HepG2 (cell line): ENCODE measurements at places on chromosomes 13 and 19.
A peak's percentile ranks its signal among the peaks of the same experiment; 100 is the strongest.

DNA sequence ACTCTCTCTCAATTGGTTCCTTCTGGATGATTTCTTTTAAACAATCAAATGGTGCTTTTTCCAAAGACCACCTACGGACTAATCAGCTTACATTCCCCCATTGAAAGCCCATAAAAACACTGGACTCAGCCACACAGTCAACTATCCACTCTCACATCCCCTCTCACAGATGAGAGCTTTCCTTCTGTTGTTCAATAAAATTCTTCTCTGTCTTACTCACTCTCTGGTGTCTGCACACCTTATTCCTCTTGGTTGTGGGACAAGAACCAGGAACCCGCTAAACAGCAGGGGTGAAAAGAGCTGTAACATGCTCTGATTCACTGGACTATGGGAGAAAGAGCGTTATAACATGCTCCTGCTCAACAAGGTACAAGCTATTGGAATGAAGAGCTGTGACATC is 2896.2 kb downstream of the PCDH9 start:
- DNase-seq = no peak

GRCh38 chr13:41004875-41005693 is 14.0 kb downstream of the ELF1 start:
- no peak for DNase-seq

- DNase-seq = no peak
These were observed 132.1 kb downstream of the ATP8A2 start for GRCh38 chr13:25503856-25504255.

GRCh38 chr13:29454931-29455481 is 140.5 kb downstream of the SLC7A1 start:
- peak; percentile 16 for DNase-seq

- DNase-seq = no peak
These were observed 59.5 kb downstream of the MYCBP2 start for GRCh38 chr13:77267362-77267761.

GRCh38 chr13:33080972-33081590 is 64.9 kb downstream of the KL start:
- DNase-seq = no peak

- DNase-seq = no peak
These were observed 391.0 kb downstream of the FGF9 start for GRCh38 chr13:22061806-22062391.

DNA sequence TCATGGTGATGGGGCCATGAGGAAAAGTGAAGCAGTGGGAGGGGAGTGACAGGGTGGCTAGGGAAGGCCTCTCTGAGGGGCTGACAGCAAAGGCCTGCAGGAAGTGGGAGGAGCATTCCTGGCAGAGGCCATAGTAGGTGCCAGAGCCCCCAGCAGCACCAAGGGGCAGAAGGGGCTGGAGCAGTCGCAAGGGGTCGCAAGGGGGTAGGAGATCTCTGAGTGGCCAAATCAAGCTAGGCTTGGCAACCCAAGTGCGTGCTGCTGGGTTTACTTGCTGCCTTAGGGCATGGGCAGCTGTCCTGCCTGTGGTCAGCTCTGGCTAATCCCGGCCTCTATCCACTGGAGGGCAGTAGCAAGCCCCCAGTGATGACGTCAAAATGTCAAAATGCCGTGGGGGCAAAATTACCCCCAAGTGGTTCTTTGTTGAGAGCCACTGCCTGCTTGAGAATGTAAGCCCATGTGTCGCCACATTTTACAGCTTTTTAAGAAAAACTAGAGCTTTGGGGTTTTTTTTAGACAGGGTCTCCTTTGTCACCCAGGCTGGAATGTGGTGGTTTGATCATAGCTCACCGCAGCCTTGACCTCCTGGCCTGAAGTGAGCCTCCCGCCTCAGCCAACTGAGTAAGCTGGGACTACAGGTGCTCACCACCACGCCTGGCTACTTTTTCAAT is 11.8 kb downstream of the CCDC97 start:
- DNase-seq = peak; percentile 82

- no peak for DNase-seq
These were observed 86.8 kb downstream of the SLC25A15 start for GRCh38 chr13:40876020-40876738.

DNA sequence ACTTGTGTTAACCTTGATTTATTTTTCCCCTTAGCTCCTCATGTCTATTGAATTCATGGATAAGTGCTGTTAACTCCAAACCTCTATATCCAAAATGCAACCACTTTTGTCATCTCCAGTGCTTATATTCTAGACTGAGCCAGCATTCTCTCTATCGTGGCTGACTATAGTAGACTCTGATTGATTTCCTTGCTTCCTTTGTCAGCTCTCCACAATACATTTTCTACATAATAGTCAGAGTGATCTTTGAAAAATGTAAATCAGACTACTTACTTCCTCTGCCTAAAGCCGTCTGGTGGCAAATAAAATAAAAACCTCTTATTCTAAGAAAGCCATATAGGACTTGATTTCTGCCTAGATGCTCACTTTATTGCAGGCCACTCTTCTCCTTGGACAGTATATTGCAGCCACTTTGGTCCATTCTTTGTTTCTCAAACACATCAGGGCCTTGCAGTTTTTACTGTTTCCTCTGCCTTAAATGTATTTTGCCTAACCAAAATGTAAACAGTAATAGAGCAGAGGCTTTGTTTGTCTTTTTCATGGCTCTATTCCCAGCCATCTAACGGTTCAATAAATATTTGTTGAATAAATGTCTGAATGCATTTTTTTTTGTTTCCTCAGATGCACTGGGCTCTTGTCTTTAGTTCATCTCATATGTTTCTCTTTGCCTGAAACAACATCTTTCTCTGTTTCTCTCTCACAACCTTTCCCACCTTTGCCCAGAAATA is 243.6 kb upstream of the CSNK1A1L start:
- DNase-seq = no peak

GRCh38 chr13:91211510-91211909 is 136.0 kb upstream of the MIR17HG start:
- DNase-seq = no peak

DNA sequence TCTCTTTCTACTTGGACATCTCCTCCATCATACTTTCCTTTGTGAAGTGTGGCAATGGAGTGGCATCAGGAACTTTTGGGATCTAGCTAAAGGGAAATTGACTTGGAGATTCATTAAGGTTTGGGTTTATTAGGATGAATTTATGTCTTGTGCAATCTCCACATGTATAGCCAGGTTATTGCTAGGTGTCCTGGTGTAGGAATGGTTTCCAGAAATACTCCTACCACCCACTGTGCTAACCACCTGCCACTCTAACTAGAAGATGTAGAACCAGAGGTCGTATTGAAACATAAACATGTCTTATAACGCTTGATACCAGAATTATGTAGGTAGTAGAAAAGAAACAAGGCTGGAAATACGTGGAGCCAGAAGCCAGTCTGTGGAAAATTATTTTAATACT is 38.1 kb upstream of the MED4 start:
- DNase-seq = no peak

GRCh38 chr13:88051746-88052482 is 380.7 kb downstream of the SLITRK5 start:
- DNase-seq = no peak

DNA sequence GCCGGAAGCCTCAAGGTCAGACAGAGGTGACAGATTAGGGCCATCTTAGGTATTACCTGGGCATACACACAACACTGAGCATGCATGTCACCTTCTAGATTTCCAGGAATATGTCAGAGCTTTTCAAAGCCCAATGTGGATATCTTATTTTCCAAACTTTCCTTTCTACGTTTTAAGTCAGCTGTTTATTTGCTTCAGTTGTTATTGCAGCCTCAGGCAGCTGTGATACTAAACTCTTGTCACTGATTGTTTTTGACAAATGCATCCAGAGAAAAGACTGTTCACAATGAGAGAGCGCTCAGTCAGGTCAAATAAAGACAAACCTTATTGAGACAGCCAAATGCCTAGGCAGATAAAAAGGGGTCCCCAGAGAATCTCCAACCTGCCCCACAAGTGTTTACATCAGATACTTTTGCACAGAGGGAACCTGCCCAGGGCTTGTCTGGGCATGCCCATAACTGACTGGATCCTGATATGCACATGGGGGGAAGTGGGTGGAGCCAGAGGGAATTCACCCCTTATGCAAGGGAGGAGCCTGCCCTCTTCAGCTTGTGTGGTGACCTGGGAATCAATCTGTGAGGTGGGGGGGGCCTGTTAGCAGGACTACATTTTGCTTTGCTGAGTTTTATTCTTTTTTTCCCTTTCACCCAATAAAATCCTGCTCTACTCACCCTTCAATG is 28.5 kb downstream of the MED4 start:
- DNase-seq = peak; percentile 47

GRCh38 chr19:47176627-47177090 is 46.0 kb downstream of the SAE1 start:
- DNase-seq = no peak

DNA sequence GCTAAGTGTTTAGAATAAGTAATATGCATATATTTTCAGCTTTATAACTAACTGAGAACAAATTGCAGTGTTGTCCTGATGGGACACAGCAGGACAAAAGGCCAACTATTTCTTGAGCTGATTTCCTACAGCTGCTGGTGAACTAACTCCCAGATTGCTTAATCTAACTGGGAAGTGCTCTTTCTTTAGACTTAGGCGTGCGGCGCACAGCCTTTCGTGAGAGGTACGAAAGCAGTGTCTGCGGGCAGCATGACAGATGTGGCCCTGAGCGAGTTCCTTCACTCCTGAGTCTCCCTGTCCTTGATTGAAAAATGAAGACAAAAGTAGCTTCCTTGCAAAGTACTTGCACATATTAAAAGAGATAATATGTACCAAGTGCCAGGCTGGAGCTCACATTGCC is 47.3 kb upstream of the NPAS1 start:
- no peak for DNase-seq

DNA sequence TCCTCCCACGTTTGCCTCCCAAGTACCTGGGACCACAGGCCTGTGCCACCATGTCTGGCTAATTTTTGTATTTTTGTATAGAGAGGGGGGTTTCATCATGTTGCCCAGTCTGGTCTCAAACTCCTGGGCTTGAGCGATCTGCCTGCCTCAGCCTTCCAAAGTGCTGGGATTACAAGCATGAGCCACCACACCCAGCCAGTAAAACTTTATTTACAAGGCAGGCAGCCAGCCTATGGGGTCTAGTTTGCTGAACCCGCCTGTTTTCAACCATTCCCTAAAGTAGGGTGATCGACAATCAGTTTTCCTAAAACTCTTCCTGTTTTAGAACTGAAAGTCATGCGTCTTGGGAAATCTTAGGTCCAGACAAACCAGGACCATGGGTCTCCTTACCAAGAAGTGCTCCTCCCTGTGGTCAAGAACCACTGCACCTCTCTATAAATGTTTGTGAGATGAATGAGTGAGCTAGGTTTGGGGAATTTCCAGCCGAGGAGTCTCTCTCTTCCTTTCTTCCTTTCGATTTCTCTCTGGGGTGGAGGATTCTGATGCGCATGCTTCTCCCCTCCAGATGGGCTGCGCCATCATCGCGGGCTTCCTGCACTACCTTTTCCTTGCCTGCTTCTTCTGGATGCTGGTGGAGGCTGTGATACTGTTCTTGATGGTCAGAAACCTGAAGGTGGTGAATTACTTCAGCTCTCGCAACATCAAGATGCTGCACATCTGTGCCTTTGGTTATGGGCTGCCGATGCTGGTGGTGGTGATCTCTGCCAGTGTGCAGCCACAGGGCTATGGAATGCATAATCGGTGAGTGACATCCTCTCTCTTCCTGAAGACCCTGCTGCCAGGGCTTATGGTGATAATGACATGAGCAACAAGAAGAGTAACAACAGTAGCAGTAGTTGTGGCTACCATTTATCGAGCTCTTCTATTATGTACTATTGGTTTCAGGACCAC is 38.7 kb downstream of the ADGRE1 start:
- no peak for DNase-seq

DNA sequence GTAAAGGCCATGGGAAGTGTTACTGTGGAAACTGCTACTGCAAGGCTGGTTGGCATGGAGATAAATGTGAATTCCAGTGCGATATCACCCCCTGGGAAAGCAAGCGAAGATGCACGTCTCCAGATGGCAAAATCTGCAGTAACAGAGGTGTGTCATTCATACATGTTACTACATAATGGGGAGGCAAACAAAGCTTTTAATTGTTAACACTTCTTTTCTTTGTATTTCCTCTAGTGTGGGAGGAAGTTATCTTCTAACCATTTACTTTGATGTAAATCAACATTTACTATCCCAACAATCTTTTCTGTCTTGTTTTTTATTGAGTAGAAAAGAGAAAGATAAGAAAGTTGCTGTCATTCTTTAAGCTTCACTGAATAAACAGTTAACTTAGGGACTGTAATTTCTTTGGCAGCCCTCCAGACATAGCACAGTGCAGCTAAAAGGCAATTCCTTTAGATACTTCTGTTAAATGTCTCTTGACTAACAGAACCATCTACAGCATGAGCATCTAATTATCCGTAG is 126.9 kb downstream of the ITGBL1 start:
- DNase-seq = peak; percentile 2

GRCh38 chr19:10567656-10568055 is 1.1 kb downstream of the CDKN2D start:
- no peak for DNase-seq

GRCh38 chr19:11377237-11377636 is 2.8 kb downstream of the SWSAP1 start:
- DNase-seq = no peak

- peak; percentile 29 for DNase-seq
These were observed 68.7 kb downstream of the IPO5 start for GRCh38 chr13:98022210-98022609.

DNA sequence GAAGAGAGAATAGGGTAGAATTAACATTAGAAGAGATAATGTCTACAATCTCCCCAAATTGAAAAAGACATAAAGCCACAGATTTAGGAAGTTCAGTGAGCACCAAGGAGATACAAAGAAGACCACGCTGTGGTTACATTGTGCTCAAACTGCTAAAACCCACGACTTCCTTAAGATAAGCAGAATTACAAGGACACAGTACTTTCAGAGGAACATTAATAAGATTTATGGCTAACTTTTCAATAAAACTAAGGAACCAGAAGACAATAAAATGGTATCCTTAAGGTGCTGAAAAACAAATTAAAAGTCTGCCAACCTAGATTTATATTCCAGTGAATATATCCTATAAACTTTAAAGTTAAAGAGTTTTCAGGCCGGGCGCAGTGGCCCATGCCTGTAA is 7.4 kb upstream of the IL17D start:
- DNase-seq = no peak

- no peak for DNase-seq
These were observed 1310.6 kb downstream of the SLITRK1 start for GRCh38 chr13:82571653-82572052.
